Stimulated activated naive B cell treated with anti-CD40 and anti-IgM and Interleukin-4, amounts not matched to agents 10 μg/mL and 1 μg/mL and 100 μg/mL, for 72 hours (primary cell): ENCODE measurements at places on chromosomes 4 and X.

DNA sequence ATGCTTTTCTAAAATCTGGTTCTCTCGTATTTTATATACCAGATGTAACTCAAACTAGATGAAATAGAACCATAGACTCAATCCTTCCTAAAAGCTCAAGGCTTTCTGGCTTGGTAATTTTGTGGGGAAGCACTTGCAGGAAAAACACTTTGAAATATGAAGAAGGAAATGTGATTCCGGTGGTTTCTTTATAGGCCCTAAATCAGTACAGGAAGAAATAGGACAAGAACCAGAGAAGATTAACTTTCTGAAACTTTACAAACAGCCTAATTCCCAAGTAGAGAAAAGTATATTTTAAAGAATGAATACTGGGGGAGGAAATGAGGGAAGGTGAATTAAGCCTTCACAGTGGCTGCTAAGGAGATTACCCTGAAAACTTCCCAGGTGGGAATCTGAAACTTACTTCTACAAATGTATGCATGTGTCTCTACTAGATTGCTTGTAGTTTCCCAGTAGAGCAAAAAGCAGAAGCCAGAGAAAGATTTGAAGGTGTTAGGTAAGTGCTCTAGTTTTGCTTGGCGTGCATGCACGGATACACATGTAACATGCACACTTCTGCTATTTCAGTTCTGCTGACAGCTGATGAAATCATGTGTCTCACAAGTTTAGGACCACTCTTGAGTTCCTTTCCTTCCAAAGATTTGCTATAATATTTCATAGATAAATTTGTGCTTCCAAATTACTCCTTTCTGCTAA, 92.1 kb downstream of the AFF1 start:
- H3K27me3 ChIP-seq = no peaks in the 10 kb centered on the region
- peak; percentile 35 for DNase-seq
- H3K36me3 ChIP-seq = no peaks in the 10 kb centered on the region
- H3K27ac ChIP-seq = peak overlapping the region; percentile 33

- peaks cover 18% of the 10 kb centered on the region for H3K4me1 ChIP-seq
- DNase-seq = peak; percentile 78
- peak overlapping the region; percentile 99 for H3K27ac ChIP-seq
- no peaks in the 10 kb centered on the region for H3K27me3 ChIP-seq
- H3K4me3 ChIP-seq = peak overlapping the region; percentile 97
Measured at GRCh38 chrX:135521405-135522131, 1.1 kb downstream of the INTS6L start.

GRCh38 chrX:110049096-110049495, 46.2 kb downstream of the TMEM164 start:
- DNase-seq = no peak
- no peaks in the 10 kb centered on the region for H3K27me3 ChIP-seq
- no peak overlapping the region for H3K27ac ChIP-seq
- peaks cover 9% of the 10 kb centered on the region for H3K36me3 ChIP-seq

DNA sequence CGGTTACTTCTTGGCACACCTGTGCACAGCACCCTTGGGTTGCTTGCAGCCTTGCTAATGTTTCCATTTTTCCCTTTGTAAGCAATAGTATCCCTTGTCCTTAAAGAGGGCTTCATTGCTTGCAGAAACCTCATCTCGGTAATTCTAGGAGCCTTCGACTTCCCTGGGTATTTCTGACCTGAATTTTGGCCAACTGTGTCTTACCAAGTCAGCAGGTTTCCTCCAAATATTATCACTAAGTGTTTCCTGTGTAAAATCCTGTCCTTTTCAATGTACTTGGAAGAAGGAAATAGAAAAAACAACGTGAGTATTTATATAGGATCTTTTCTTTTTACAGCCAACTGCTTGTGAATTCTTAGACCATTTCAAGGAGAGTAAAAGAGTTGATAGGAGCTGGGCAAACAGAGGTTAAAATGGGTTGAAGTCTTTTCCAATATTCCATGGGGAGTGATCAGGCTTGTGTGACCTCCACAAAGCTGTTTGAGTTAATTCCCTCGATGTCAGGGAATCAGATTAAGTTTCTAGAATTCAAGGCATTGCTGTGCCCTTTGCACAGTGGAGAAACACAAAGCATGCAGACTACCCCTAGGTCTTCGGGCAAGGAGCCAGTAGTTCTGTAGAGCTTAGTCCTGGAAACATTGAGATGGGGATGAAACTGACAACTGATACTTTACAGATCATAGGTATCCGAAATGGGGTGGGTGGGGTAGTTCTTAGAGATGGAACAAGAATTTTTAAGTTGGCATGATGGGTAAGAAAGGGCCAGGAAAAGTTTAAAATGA, 209.9 kb downstream of the CPE start:
- no peaks in the 10 kb centered on the region for H3K27me3 ChIP-seq
- no peaks in the 10 kb centered on the region for H3K4me1 ChIP-seq
- H3K27ac ChIP-seq = no peak overlapping the region
- DNase-seq = no peak

- no peak for DNase-seq
- no peaks in the 10 kb centered on the region for H3K36me3 ChIP-seq
- no peak overlapping the region for H3K27ac ChIP-seq
- peaks cover 8% of the 10 kb centered on the region for H3K27me3 ChIP-seq
- no peaks in the 10 kb centered on the region for H3K4me1 ChIP-seq
Measured at GRCh38 chr4:57425610-57426009, 315.4 kb upstream of the IGFBP7 start.

- H3K4me1 ChIP-seq = no peaks in the 10 kb centered on the region
- no peak overlapping the region for H3K4me3 ChIP-seq
- no peaks in the 10 kb centered on the region for H3K36me3 ChIP-seq
- H3K27me3 ChIP-seq = no peaks in the 10 kb centered on the region
- no peak for DNase-seq
Measured at GRCh38 chr4:68167706-68168105, 38.0 kb upstream of the TMPRSS11F start.

DNA sequence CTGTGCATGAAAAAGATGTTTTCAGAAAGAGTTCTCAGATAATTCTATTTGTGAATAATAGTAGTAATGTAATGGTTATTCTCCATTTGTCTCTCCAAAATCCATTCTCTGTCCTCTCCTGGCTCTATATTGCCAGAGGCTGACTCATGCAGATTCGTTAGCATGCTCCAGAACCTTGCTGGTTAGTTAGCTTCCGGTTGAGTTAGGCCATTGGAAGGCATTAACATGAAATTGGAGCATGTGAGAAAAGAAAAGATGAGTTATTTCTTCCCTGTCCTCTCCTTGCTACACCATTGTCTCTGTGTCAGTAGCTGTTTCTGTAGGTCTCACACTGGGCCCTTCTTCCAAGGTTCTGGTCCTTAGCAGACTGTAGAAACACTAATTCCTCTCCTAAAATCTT, 23.5 kb upstream of the PRDM8 start:
- H3K4me1 ChIP-seq = peaks cover 70% of the 10 kb centered on the region
- H3K27ac ChIP-seq = peak overlapping the region; percentile 10
- H3K36me3 ChIP-seq = no peaks in the 10 kb centered on the region
- no peak for DNase-seq
- H3K27me3 ChIP-seq = no peaks in the 10 kb centered on the region
- no peak overlapping the region for H3K4me3 ChIP-seq

GRCh38 chrX:42079968-42080367, 156.6 kb upstream of the CASK start:
- no peaks in the 10 kb centered on the region for H3K36me3 ChIP-seq
- no peak for DNase-seq
- no peak overlapping the region for H3K4me3 ChIP-seq
- no peaks in the 10 kb centered on the region for H3K27me3 ChIP-seq
- H3K4me1 ChIP-seq = no peaks in the 10 kb centered on the region
- no peak overlapping the region for H3K27ac ChIP-seq

DNA sequence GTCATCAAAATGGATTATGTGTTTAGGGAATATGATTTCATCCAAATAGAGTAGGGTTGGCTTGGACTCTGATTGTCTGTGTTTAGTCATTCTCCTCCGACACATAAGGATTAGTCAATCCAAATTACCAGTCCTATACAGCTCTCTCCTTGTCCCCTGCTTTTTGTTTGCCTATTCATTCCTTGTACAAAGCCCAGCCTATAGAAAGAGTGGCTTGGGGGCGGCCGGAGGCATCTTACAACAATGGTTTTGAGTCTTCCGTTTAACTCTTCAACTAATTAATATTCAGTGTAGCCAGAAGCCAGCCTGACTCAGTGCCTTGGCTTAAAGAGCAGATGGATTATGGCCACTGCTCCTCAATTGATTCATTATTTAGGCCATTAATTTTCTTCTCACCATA, 796.6 kb upstream of the POU3F4 start:
- H3K4me1 ChIP-seq = no peaks in the 10 kb centered on the region
- no peak for DNase-seq
- no peak overlapping the region for H3K27ac ChIP-seq
- no peak overlapping the region for H3K4me3 ChIP-seq
- H3K27me3 ChIP-seq = no peaks in the 10 kb centered on the region

- no peak for DNase-seq
- peaks cover 16% of the 10 kb centered on the region for H3K36me3 ChIP-seq
- H3K4me1 ChIP-seq = peaks cover 60% of the 10 kb centered on the region
- no peak overlapping the region for H3K4me3 ChIP-seq
- H3K27ac ChIP-seq = no peak overlapping the region
Measured at GRCh38 chr4:86948276-86948675, 13.5 kb downstream of the AFF1 start.

GRCh38 chrX:132041015-132041414, 17.9 kb downstream of the STK26 start:
- no peak overlapping the region for H3K4me3 ChIP-seq
- H3K4me1 ChIP-seq = peaks cover 21% of the 10 kb centered on the region
- no peaks in the 10 kb centered on the region for H3K36me3 ChIP-seq
- DNase-seq = no peak
- no peaks in the 10 kb centered on the region for H3K27me3 ChIP-seq

DNA sequence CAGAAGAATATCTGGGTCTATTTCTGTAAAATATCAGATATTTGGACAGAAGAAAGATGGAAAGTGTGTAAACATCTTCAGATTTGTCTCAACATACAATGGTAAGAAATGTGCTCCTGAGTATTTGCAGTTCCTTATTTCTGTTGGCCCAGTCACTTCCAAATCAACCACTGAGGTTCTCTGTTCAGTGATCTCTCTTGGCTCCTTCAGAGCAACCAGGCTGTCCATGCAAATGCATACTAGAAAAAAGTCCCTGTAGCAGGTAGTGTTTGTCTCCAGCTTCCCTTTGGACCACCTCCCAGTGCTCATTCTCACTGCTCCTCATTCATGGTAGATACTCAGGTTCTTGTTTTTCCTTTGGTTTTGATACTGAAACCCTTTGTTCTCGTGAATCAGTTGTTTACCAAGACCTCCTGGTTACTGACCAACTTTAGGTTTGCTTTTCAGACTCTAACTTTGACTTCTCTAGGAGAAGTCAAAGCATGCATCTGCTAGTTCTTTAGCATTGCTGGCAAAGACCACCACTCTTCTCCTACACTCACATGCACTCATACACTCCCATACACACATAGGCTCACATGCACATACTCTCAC, 28.8 kb downstream of the ASIC5 start:
- DNase-seq = no peak
- H3K4me3 ChIP-seq = no peak overlapping the region
- no peak overlapping the region for H3K27ac ChIP-seq
- no peaks in the 10 kb centered on the region for H3K36me3 ChIP-seq
- peaks cover 12% of the 10 kb centered on the region for H3K27me3 ChIP-seq

GRCh38 chr4:41133454-41134018, 80.8 kb downstream of the APBB2 start:
- H3K27ac ChIP-seq = no peak overlapping the region
- no peak overlapping the region for H3K4me3 ChIP-seq
- H3K4me1 ChIP-seq = no peaks in the 10 kb centered on the region
- DNase-seq = no peak

DNA sequence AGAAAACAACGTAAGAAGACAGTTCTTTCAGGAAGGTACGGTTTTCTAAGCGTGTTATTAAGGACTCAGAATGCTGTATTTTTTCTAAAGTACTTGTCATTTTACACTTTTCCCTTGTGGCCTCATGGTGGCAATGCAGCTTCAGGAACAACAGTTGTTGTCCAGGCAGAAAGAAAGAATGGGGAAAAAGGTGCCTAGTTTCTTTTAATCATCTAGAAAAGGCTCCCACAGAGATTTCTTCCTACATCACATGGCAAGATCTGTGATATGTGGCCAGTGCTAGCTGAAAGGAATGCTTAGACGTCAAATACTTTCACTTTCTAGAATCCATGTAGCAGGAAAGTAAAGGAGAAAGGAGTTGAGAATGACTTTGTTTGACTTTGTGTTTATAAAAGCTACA, 49.0 kb upstream of the TRAM1L1 start:
- no peaks in the 10 kb centered on the region for H3K4me1 ChIP-seq
- DNase-seq = no peak
- no peak overlapping the region for H3K4me3 ChIP-seq
- H3K27ac ChIP-seq = no peak overlapping the region

GRCh38 chr4:31291238-31291637, 571.1 kb downstream of the PCDH7 start:
- no peaks in the 10 kb centered on the region for H3K36me3 ChIP-seq
- no peak overlapping the region for H3K4me3 ChIP-seq
